Fibroblast of lung (primary cell): ENCODE measurements at places on chromosomes 11 and 22.

DNA sequence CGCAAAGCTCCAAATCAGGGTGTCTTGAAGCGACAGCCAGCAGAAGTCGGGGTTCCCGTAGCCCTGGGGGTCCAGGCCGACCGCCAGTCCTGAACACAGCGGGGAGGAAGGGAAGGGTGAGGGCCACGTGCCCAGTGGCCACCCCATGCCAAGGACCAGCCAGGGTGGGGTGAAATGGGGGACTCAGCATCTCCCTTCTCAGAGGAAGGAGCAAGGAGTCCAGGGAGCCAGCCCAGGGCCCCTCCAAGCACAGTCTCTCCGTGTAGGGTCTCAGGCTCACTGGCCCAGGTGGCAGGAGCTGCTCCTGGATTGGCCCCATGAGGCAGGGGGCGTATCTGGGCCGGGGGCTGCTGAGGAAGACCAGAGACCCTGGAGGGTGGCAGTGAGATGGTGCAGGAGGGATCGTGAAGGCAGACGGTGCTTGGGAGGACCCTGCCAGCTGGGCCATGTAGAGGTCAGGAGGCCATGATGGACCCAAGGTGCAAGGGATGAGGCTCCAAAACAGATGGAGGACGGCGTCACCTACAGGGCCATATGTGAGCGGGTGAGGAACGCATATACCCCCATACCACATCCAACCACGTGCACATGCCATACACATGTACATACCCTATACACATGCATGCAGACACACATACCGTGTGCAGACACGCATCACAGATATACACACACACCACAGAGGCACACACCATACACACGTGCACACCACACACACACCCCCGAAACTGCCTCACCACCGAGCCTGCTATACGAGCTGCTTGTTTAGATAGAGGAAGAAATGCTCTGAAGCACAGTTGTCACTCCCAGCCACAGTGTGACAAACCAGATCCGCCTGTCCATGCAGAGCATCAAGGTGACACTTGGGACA is 34.4 kb downstream of the TRMU start:
- H3K4me3 ChIP-seq = no peak overlapping the region
- H3K36me3 ChIP-seq = no peaks in the 10 kb centered on the region
- no peak for DNase-seq
- no peaks in the 10 kb centered on the region for H3K4me1 ChIP-seq
- no peaks in the 10 kb centered on the region for H3K27me3 ChIP-seq

DNA sequence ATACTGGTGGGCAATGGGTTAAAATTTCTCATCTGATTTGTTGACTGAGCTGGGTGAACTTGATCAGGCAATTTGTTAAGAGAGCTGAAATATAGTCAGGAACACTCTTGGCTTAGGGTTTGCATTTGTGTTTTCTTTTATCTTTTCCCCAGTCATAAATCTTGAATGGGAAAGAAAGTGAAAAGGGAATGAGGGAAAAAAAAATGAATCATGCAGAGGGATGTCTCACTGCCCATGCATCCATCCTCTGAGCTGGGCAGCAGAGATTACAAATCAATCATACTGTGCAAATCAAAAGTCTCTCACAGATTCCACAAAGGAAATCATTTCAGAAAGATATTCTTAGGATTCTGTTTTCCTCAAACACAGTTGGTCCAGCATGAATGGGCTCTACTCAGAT is 174.2 kb upstream of the MPPED2 start:
- H3K36me3 ChIP-seq = no peaks in the 10 kb centered on the region
- H3K4me3 ChIP-seq = no peak overlapping the region
- H3K27me3 ChIP-seq = no peaks in the 10 kb centered on the region
- H3K4me1 ChIP-seq = no peaks in the 10 kb centered on the region
- no peak for DNase-seq

DNA sequence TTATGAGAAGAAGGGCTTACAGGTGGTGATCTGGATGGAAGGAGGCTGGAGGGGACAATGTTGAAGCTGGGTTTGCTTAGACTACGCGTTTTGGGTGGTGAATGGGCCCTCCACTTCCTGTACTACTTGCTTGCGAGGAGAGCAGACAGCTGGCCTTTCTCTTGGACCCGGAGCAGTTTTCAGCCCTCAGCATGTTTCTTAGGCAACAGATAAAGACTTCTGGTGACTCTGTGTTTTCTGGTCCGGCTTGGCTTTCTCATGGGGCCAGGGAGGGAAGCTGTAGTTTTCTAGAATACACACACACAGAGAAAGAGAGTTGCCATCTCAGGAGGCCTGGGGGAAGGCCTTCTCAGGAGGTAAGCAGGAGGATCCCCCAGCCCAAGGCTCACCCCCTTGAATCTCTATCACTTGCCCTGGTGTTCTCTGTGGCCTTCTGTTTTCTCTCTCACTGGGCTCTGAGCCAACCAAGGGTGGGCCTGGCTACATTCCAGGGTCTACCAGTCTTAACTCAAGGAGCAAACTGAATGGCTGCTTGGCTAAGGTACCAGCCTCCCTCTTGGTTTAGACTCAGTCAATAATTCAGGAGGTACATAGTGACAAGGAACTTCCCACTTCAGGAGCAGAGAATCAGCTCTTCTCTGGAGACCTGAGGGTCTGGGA is 2.4 kb downstream of the CCS start:
- H3K4me3 ChIP-seq = no peak overlapping the region
- no peaks in the 10 kb centered on the region for H3K27me3 ChIP-seq
- no peaks in the 10 kb centered on the region for H3K4me1 ChIP-seq

DNA sequence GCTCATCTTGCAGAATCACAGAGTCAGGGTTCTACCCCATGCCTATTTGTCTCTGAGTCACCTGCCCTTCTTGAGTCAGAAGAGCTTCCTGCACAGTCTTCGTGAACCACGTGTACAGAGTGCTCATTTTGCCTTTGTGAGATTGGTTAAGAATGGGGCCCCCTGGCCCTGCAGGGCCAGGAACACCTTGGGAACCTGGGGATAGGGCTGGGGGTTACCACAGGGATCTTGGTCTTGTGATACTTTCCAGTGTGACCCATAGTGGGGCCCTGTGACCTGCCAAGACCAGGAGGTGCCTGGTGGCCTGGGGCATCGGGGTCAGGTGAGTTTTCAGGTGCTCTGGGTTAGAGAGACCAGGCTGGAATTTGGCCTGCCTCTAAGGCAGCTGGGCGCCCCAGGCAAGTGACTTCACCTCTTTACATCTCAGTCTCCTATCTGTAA is 9.4 kb downstream of the TMPRSS13 start:
- H3K36me3 ChIP-seq = no peaks in the 10 kb centered on the region
- no peaks in the 10 kb centered on the region for H3K4me1 ChIP-seq
- DNase-seq = no peak
- peaks cover 3% of the 10 kb centered on the region for H3K27me3 ChIP-seq
- H3K27ac ChIP-seq = no peak overlapping the region

- no peak overlapping the region for H3K4me3 ChIP-seq
- H3K27ac ChIP-seq = no peak overlapping the region
- H3K36me3 ChIP-seq = no peaks in the 10 kb centered on the region
These were observed 14.7 kb upstream of the ARHGAP8 start for GRCh38 chr22:44737406-44738346.

DNA sequence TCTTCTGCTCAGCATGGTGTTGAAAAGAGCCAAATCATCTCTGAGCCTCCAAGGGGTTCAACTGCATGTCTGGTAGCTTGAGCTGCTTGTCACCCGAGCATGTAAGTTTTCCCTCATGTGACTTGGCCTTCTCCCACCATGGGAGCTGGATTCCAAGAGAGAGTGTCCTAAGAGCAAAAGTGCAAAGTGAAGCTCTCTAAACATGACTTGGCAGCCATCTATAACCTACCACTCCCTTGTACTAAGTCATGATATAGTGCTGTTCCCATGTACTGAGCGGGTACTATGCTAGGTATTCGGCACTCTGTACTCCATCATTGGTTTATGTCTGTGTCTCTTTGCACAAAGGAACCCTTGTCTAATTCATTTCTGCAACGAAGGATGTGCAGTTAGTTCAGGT is 19.1 kb downstream of the SEZ6L start:
- no peaks in the 10 kb centered on the region for H3K27me3 ChIP-seq
- DNase-seq = no peak
- H3K4me1 ChIP-seq = no peaks in the 10 kb centered on the region
- no peak overlapping the region for H3K27ac ChIP-seq
- H3K36me3 ChIP-seq = no peaks in the 10 kb centered on the region

- no peaks in the 10 kb centered on the region for H3K36me3 ChIP-seq
- H3K4me1 ChIP-seq = peaks cover 2% of the 10 kb centered on the region
- no peak overlapping the region for H3K4me3 ChIP-seq
- no peak for DNase-seq
- no peaks in the 10 kb centered on the region for H3K27me3 ChIP-seq
- no peak overlapping the region for H3K27ac ChIP-seq
These were observed 22.9 kb downstream of the FAM76B start for GRCh38 chr11:95766701-95767100.

GRCh38 chr11:12765428-12765827 is 91.2 kb downstream of the TEAD1 start:
- H3K4me3 ChIP-seq = no peak overlapping the region
- H3K27me3 ChIP-seq = no peaks in the 10 kb centered on the region
- H3K4me1 ChIP-seq = peaks cover 31% of the 10 kb centered on the region
- H3K36me3 ChIP-seq = peaks cover 7% of the 10 kb centered on the region
- no peak for DNase-seq

GRCh38 chr11:1751531-1751921 is 1.1 kb upstream of the IFITM10 start:
- peaks cover 10% of the 10 kb centered on the region for H3K36me3 ChIP-seq
- H3K27ac ChIP-seq = no peak overlapping the region
- DNase-seq = no peak
- no peak overlapping the region for H3K4me3 ChIP-seq

GRCh38 chr22:36226189-36226588 is 13.1 kb downstream of the APOL2 start:
- peaks cover 2% of the 10 kb centered on the region for H3K27me3 ChIP-seq
- no peak overlapping the region for H3K4me3 ChIP-seq
- H3K4me1 ChIP-seq = no peaks in the 10 kb centered on the region
- no peak for DNase-seq

GRCh38 chr22:30400159-30400558 is 3.3 kb downstream of the SEC14L2 start:
- peaks cover 11% of the 10 kb centered on the region for H3K4me1 ChIP-seq
- H3K4me3 ChIP-seq = no peak overlapping the region
- H3K36me3 ChIP-seq = peaks cover 2% of the 10 kb centered on the region
- H3K27me3 ChIP-seq = no peaks in the 10 kb centered on the region
- H3K27ac ChIP-seq = no peak overlapping the region

- DNase-seq = peak; percentile 30
- no peak overlapping the region for H3K4me3 ChIP-seq
- no peak overlapping the region for H3K27ac ChIP-seq
- peaks cover 5% of the 10 kb centered on the region for H3K4me1 ChIP-seq
These were observed 49.0 kb downstream of the ARHGAP42 start for GRCh38 chr11:100735949-100736675.

- no peak overlapping the region for H3K27ac ChIP-seq
- H3K4me3 ChIP-seq = no peak overlapping the region
- no peaks in the 10 kb centered on the region for H3K4me1 ChIP-seq
- H3K36me3 ChIP-seq = no peaks in the 10 kb centered on the region
These were observed 48.9 kb downstream of the POLD3 start for GRCh38 chr11:74641289-74641688.
